ENCODE measurements at places on chromosomes 2 and 18. TPM values are rescaled to one million over a fixed set of nuclear protein-coding genes. Genes with fewer than 3 reads are reported as not detected.

The EFR3B gene
- 1.3 TPM for total RNA-seq

DNA sequence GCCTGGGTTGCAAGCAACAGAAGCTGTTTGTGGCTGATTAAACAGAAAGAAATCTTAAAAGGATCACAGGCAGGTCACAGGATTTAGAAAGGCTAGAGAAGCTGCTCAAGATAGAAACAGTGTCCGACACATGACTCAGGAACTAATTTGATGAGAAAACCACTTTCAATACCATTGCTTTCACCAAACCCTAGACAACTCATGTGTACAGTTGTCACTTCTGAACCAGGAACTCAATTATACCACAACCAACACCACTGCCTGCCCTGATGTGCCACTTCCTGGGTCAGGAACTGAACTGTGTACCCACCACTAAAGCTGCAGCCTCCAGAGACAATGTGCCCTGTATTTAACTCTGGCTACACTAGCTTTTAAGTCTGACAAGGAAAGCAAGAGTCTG lies 56.0 kb downstream of the TMEM247 start:
- no peak for DNase-seq

DNA sequence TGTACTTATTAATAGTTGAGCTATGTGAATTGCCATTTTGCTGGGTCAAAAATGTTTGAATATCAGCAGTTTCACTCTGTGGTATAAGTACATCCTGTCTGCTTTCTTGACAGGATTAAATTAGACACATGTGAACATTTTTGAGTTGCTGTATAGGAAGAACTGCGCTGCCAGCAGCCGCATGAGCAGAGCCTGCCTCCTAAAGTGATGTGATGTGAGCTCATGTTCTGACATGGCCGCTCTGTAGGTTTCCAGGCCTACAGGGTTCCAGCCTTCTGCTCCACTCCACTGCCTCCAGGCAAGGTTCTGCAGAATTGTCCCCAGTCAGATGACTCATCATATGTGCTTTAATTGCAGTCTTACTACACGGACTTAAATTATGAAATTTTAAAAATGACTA lies 119.7 kb upstream of the NFATC1 start:
- DNase-seq = no peak

- DNase-seq = no peak
Observed at GRCh38 chr18:45997700-45998151, 30.6 kb upstream of the EPG5 start.

- DNase-seq = no peak
Observed at GRCh38 chr2:219512524-219513216, 1.6 kb upstream of the ASIC4 start.

The GALNT13 gene
- 4.9 TPM for total RNA-seq

The TUBA3E gene
- not detected for total RNA-seq

- DNase-seq = peak; percentile 57
Observed at GRCh38 chr2:212686285-212686895, 147.8 kb upstream of the ERBB4 start.

DNA sequence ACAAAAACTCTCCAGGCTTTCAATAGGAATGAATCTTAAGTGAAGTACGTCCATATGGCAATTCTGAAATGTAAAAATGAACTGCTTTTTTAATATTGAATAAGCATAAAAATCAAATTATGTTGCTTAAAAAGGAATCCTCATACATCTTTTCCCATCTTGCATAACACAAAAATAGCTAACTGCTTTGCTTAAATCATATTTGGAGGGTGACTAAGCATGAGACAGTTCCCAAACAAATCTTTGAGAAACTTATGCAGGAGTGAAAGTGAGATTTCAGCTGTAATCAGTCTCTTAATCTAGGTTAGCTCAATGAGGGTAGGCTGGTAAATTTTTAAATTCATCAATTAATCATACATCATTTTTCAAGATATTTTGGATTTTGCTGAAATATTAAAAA lies 111.5 kb downstream of the MBD5 start:
- DNase-seq = no peak

DNA sequence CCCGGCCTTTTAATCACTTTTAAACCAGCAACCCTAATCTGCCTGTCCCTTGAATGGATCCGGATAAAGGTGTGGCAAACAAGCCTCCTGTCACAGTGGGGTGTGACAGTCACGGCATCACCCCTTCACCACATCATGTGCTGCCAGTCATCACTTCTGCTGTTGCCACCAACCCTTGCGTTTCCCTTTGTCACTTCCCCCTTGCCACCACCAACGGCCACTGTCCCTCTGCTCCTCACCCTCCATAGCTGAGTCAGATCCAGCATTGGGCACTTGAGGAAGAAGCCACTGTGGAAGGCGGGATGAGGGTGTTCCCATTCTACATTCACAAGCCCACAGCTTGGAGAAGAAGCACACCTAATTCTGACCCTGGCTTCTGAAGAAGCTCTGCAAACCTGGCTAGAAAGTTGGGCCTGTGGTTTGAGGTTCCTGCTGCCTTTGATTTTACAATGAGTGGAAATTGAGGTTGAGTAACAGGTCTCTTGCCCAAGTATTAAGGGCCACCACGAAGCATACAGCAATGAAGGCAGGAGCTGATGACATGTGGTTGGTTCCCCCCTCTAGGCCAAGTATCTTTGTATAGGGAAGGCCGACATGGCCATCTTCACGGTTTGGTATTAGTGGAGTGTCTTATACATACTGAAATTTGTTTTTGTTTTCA lies 22.9 kb upstream of the DARS1 start:
- DNase-seq = peak; percentile 84

The INHA gene
- 0.55 TPM for total RNA-seq

The REG3G gene
- total RNA-seq = 0.71 TPM

The AMER3 gene
- not detected for total RNA-seq

- DNase-seq = no peak
Observed at GRCh38 chr2:125711075-125711474, 944.9 kb upstream of the GYPC start.

- peak; percentile 46 for DNase-seq
Observed at GRCh38 chr2:241811201-241811951, 2.4 kb downstream of the NEU4 start.

DNA sequence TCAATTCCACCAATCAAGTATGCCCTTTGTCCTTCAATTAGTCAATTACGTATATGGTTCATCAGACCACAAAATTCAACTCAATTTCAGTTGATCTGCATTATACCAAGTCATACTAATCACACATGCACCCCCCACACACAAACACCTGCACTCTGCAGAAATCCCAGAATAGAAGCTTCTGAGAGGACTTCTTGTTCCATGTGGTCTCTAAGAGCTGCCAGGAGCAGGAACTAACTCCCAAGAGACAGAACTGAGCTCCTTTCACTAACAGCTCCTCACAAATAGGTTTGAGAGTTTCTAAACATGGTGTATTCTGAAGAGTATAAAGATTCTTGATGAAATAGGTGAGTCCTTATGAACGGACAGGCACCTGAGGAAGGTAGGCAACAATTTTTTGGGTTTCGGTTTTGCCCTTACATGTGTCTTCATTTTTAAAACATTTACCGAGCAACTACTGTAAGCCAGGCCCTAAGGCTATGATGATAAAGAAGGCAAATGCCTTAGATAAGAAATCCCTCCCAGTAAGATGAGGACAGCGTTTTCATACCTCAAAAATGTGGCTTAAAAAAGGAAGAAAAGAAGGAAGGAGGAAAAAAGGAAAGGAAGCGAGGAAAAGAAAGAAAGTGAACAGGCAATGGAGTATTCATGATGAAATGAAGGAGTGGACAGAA lies 183.1 kb downstream of the PID1 start:
- DNase-seq = no peak

The TRIM54 gene
- 0.39 TPM for total RNA-seq

- DNase-seq = no peak
Observed at GRCh38 chr18:40437517-40437916, 1517.5 kb upstream of the PIK3C3 start.

DNA sequence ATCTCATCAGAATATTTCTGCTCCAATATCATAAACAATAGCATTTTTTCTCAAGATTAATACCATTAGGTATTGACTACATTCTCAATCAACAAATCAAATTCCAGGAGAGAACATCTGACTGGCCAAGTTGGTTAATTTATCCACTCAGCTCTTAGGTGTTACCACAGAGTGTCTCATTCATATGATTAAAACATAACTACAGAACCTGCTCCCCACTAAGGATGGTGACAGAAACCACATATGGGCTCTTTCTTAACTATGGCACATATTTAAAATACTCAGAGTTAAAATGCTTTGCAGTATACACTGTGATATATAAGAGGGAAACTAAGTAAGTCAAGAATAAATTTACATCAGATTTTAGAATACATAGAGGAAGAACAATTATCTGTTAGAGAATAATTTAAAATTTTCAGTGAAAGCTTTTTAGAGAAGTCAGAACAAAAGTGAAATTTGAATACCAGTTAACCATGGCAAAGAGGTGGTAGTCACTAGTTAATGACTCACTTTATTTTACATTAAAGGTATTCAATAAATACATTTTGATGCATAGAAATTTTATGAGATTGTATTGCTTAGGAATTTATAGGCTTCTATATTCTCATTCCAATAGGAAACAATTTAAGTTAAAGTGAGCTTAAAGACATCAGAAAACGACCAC lies 1120.8 kb upstream of the TMEFF2 start:
- DNase-seq = no peak

- DNase-seq = peak; percentile 77
Observed at GRCh38 chr18:79524181-79525078, 128.7 kb downstream of the NFATC1 start.

The GAL3ST2 gene
- total RNA-seq = not detected

GRCh38 chr18:32509111-32509510 lies 38.4 kb upstream of the GAREM1 start:
- DNase-seq = no peak

The CDH7 gene
- total RNA-seq = 0.06 TPM

- DNase-seq = no peak
Observed at GRCh38 chr2:174759381-174760065, 4.7 kb downstream of the CHRNA1 start.

The DNPEP gene
- total RNA-seq = 60.2 TPM

The CAPN14 gene
- 0.29 TPM for total RNA-seq

The SLC8A1 gene
- total RNA-seq = 30.5 TPM

DNA sequence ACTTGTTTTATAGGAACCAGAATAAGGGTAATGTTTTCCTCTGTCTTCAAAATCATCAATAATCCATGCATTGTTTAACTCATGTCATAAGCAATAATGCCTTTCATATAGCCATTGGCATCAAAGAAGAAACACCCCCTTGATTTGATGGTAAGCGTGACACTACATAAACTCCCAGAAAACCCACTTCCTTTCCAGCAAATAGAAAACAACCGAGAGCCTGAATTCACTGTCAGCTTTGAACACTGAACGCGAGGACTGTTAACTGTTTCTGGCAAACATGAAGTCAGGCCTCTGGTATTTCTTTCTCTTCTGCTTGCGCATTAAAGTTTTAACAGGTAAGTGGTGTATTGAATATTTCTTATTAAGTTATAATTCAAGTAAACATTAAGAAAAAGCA lies at the start of gene ICOS:
Gene ICOS, plus strand, starts transcription at position 229 of the 400 bp plus-strand sequence. Its CDS starts 52 bp downstream, at position 281.
- DNase-seq = no peak

DNA sequence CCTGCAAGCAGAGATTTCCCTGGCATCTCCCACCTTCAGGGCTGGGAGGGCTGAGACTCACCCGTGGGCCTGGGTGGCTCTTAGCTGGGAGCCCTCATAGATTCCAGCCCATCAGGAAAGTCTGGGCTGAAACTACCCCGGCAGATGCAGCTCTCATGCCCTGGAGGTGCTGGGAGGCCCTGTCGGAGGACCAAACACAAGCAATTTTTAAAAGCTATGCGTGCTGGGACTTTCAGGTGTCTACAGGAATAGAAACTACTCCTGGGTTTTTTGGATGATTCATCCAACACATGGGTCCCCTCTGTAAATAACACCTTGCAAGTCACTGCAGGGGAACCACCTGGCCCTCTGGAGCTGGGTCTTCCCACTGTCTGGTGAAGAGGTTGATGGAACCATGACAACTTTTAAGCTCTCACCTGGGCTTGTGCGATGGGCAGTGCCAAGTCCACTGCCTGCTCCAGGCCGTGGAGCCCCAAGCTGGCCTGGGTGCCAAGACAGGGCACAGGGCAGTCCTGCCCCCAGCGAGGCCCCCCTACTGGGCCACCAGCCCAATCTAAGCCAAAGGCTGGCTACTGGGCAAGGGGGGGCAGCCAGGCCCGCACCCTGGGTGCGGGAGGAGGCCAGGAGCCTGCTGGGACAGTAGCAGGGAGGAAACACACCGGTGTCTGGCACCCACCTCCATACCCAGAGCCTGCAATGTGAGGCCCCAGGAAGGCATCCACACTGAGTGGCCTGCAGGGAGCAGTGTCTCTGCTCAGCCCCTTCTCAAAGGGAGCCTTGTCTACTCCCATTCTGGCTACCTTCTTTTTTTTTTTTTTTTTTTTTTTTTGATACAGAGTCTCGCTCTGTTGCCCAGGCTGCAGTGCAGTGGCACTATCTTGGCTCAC lies 1.1 kb upstream of the GPR55 start:
- no peak for DNase-seq

DNA sequence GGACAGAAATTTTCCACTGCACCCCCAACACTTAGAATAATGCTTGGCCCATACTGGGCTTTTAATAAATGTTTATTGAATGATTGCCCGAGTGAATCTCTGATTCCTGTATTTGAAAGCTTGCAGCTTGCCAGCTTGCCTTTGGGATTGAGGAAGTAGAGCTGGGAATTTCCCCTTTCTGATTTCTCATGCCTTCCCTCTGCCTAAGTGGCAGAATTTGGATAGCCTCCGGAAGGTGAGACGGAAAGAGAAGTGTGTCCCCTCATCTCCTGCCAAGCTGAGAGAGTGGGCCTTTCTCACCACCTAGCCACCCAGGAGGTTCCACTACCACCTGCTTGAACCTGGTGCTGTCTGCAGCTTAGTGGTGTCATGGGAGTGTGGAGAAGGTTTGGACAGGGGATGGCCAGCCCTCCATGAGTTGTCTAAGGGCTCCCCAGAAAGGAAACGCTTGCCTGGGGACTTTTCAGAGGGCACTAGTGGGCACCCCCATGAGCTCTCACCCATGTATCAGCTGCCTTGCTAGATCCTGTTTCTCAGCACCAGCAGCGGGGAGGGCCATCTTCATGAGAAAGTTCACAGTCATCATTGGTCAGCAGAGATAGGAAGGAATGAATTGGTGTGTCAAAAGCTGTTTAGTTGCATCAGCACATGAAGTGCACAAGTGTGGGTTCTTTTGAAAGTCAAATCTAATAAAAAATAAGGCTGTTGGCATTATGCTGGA lies 8.6 kb upstream of the NCOA1 start:
- peak; percentile 50 for DNase-seq

DNA sequence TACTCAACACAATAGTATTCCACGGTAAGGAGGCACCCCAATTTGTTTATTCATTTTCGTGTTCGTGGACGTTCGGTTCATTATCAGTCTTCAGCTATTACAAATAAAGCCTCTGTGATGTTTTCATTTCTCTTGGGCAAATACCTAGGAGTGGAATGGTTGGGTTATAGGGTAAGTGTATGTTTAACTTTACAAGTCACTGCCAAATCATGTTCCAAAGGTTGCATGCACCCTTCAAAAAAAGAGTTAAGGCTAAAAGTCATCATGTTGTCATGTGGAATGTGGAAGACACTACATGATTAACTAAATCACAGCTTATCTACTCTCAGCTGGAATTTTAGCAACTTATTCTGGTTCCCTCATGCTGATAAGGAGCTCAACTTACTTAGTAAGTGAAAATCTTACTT lies 15.8 kb downstream of the INO80C start:
- no peak for DNase-seq

The SPDYA gene
- total RNA-seq = 2.8 TPM

The SDC1 gene
- 0.66 TPM for total RNA-seq

The CNNM3 gene
- total RNA-seq = 16.8 TPM
